ENCODE measurements at places on chromosomes 5 and 9. TPM values are rescaled to one million over a fixed set of nuclear protein-coding genes. Genes with fewer than 3 reads are reported as not detected.

The GAS1 gene
- 8.5 TPM for total RNA-seq

The C6 gene
- 1.2 TPM for total RNA-seq

The HAVCR1 gene
- not detected for total RNA-seq

The GM2A gene
- 36.9 TPM for total RNA-seq

The MLANA gene
- not detected for total RNA-seq

The SPINK13 gene
- total RNA-seq = not detected

The PTGS1 gene
- 61.8 TPM for total RNA-seq

The SPAAR gene
- total RNA-seq = 0.39 TPM

The LCN2 gene
- 1.8 TPM for total RNA-seq

The UTP15 gene
- 12.3 TPM for total RNA-seq

The STK32A gene
- total RNA-seq = 0.24 TPM

The DDX31 gene
- total RNA-seq = 10.7 TPM

The NXNL2 gene
- not detected for total RNA-seq

The CTSV gene
- total RNA-seq = 2.1 TPM

The SLC24A2 gene
- not detected for total RNA-seq

The SPAG8 gene
- 0.48 TPM for total RNA-seq

The IFNE gene
- total RNA-seq = 0.52 TPM

The ORM2 gene
- not detected for total RNA-seq

The GBGT1 gene
- 15.4 TPM for total RNA-seq

The SMAD5 gene
- total RNA-seq = 37.2 TPM

The IGIP gene
- 2.1 TPM for total RNA-seq

The BRD3OS gene
- total RNA-seq = 15.5 TPM

The WNK2 gene
- not detected for total RNA-seq

The LCN15 gene
- total RNA-seq = not detected

The CYLC2 gene
- not detected for total RNA-seq

The EGFLAM gene
- 3.4 TPM for total RNA-seq

The HNRNPH1 gene
- 202 TPM for total RNA-seq

The SNX24 gene
- total RNA-seq = 21.2 TPM

The MYOZ3 gene
- 0.26 TPM for total RNA-seq

The PLK2 gene
- total RNA-seq = 133 TPM

The PCDHGB5 gene
- total RNA-seq = 7.6 TPM

The TLR4 gene
- 0.64 TPM for total RNA-seq

The NTNG2 gene
- 1.3 TPM for total RNA-seq

The DMRT2 gene
- total RNA-seq = not detected

The GHR gene
- total RNA-seq = 3.2 TPM

The PCDHB8 gene
- total RNA-seq = not detected

The BTNL8 gene
- total RNA-seq = not detected

The MYMK gene
- 1.0 TPM for total RNA-seq

The OR13J1 gene
- not detected for total RNA-seq

The COL5A1 gene
- 383 TPM for total RNA-seq

The PCDHGA12 gene
- 17.4 TPM for total RNA-seq

The PCDHA9 gene
- total RNA-seq = not detected

The NEUROG1 gene
- total RNA-seq = not detected

The LECT2 gene
- total RNA-seq = not detected

The ST8SIA4 gene
- total RNA-seq = 3.1 TPM

The C9orf152 gene
- 0.13 TPM for total RNA-seq

The MEIKIN gene
- total RNA-seq = not detected

The DBH gene
- total RNA-seq = not detected

The WNT8A gene
- total RNA-seq = not detected

The NR5A1 gene
- not detected for total RNA-seq

The CDH18 gene
- total RNA-seq = 1.3 TPM

The FOXD4L6 gene
- 1.4 TPM for total RNA-seq

The OTULINL gene
- total RNA-seq = 4.8 TPM

The PHF24 gene
- total RNA-seq = 0.40 TPM

The TMOD1 gene
- 1.5 TPM for total RNA-seq

The IL7R gene
- 0.48 TPM for total RNA-seq

The TEK gene
- total RNA-seq = 3.0 TPM

The ANKDD1B gene
- total RNA-seq = not detected

The PPP1R26 gene
- 5.8 TPM for total RNA-seq

All from epithelial cell of alveolus of lung (primary cell).